ENCODE measurements at places on chromosomes 4 and X. TPM values are rescaled to one million over a fixed set of nuclear protein-coding genes. Genes with fewer than 3 reads are reported as not detected.

The CCNA2 gene
- total RNA-seq: 107 TPM

The HPGDS gene
- total RNA-seq: 1.3 TPM

The PLAC8 gene
- total RNA-seq: 182 TPM

The PCYT1B gene
- total RNA-seq: 0.45 TPM

The ARR3 gene
- not detected for total RNA-seq

The CT45A6 gene
- total RNA-seq: not detected

The ACOX3 gene
- 16.8 TPM for total RNA-seq

The YTHDC1 gene
- 95.1 TPM for total RNA-seq

The TECRL gene
- total RNA-seq: not detected

GRCh38 chrX:8726031-8726652, 5.8 kb downstream of the ANOS1 start:
- H3K27ac ChIP-seq: no peak overlapping the region
- H3K4me3 ChIP-seq: no peak overlapping the region
- no peaks in the 10 kb centered on the region for H3K36me3 ChIP-seq
- no peak for DNase-seq

DNA sequence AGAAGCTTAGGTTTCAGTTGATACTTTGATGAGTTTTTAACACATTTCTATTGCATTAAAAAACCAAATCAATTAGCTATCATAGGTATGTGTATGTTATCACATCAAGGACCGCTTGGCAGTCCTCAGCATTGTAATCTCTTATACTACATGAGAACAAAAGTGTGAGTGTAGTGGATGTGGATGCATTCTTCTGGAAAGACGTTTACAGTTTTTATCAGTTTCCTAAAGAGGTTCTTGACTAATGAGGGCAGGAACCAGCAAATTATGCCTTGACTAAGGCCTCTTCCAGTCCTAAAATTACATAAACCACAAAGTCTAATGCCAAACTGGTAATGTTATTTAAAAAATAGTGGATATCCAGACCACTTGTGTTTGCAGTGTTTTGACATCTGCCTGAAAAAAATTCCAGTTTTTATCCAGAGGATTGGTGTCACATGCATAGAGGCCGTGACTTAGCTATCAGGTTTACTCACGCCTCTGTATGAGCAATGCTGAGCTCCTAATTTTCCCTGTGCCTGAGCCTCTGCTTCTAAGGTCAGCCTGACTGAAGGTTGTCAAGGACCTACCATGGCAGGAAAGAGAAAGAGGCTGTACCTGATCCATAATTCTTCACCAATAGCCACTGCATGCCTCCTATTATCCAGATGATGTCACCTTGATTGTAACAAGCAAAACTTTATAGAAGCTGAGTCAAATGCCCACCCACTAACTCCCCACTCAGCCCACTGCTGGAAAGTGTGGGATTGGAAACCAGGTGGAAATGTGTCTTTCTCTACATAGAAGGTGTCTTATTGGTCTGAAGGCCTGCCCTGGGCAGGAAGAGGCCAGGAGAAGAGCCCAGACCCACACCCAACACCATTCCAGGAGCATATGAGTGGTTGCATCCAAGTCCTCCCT, 68.7 kb downstream of the ENPP6 start:
- peaks cover 20% of the 10 kb centered on the region for H3K4me1 ChIP-seq
- no peak overlapping the region for H3K4me3 ChIP-seq
- peaks cover 9% of the 10 kb centered on the region for H3K27me3 ChIP-seq

GRCh38 chrX:32397562-32398216, 813.7 kb downstream of the DMD start:
- H3K27ac ChIP-seq: no peak overlapping the region
- no peaks in the 10 kb centered on the region for H3K4me1 ChIP-seq
- no peak for DNase-seq
- no peak overlapping the region for H3K4me3 ChIP-seq

GRCh38 chrX:65926095-65927019, 113.5 kb downstream of the VSIG4 start:
- peak; percentile 70 for DNase-seq
- H3K27ac ChIP-seq: peak overlapping the region; percentile 90
- peaks cover 36% of the 10 kb centered on the region for H3K36me3 ChIP-seq
- H3K4me1 ChIP-seq: peaks cover 50% of the 10 kb centered on the region

GRCh38 chrX:121254336-121254735, 206.9 kb downstream of the GLUD2 start:
- no peak overlapping the region for H3K4me3 ChIP-seq
- no peaks in the 10 kb centered on the region for H3K4me1 ChIP-seq
- no peaks in the 10 kb centered on the region for H3K36me3 ChIP-seq
- no peak overlapping the region for H3K27ac ChIP-seq
- no peak for DNase-seq
- H3K27me3 ChIP-seq: no peaks in the 10 kb centered on the region

GRCh38 chrX:2383735-2384134, 117.0 kb downstream of the DHRSX start:
- H3K36me3 ChIP-seq: peaks cover 12% of the 10 kb centered on the region
- no peak overlapping the region for H3K4me3 ChIP-seq
- H3K27ac ChIP-seq: no peak overlapping the region

DNA sequence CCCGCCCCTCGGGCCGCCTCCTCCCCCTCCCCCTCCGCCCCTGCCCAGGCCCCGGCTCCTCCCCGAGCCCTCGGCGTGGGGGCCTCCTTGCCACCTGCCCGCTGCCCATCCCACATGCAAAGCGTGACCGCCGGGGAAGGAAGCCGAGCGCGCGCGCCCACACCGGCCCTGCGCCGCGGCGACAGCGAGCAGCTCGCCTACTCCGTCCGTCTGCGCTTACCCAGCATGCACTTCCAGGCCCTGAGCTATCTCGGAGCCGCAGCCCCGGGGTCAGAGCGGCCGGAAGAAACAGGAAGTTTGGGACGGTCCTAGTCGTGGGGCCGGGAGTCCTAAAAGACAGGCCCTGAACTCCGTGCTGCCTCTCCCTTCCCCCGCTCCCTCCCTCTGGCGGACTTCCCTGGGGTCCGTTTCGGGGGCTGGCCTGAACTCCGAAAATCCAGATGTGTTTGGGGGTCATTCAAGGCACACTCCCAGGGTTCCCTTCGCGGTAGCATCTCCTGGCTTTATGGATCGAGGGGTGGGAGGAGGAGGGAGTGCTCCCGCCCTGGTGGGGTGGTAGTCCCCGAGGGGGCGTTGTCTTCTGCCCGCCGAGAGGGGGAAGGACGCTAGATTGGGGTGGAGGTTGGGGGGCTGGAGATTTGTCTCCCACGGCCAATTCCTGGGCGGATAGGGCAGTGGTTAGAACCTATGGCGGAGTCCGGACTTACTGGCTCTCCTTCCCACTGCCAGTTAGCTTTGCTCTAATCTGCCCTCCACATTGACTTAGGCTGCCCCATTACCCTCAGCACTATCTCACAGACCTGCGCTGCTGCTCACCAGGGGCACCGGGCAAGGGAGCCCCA, 25.0 kb upstream of the BCORL1 start:
- H3K4me1 ChIP-seq: peaks cover 47% of the 10 kb centered on the region
- H3K4me3 ChIP-seq: peak overlapping the region; percentile 60
- H3K27ac ChIP-seq: peak overlapping the region; percentile 6
- peaks cover 4% of the 10 kb centered on the region for H3K36me3 ChIP-seq
- peaks cover 3% of the 10 kb centered on the region for H3K27me3 ChIP-seq
- peak; percentile 62 for DNase-seq

DNA sequence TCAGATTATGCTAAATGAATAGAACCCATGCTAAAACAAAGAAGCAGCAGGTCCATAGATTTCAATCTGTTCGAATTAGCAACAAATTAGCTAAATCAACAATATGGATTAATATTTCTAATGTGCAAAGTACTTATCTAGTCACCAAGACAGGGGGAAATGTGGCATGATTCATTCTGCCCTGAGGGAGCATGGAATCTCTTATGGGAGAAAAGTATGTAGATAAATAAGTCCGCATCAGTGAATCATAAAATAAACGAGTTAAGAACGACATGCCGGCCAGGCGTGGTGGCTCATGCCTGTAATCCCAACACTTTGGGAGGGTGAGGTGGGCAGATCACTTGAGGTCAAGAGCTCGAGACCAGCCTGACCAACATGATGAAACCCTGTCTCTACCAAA, 102.1 kb downstream of the ANOS1 start:
- DNase-seq: no peak
- no peak overlapping the region for H3K4me3 ChIP-seq
- no peaks in the 10 kb centered on the region for H3K36me3 ChIP-seq
- H3K4me1 ChIP-seq: no peaks in the 10 kb centered on the region
- no peak overlapping the region for H3K27ac ChIP-seq

- DNase-seq: no peak
- H3K4me1 ChIP-seq: peaks cover 13% of the 10 kb centered on the region
- no peaks in the 10 kb centered on the region for H3K36me3 ChIP-seq
- no peaks in the 10 kb centered on the region for H3K27me3 ChIP-seq
These were observed 184.1 kb upstream of the LEF1 start for GRCh38 chr4:108352664-108353308.

DNA sequence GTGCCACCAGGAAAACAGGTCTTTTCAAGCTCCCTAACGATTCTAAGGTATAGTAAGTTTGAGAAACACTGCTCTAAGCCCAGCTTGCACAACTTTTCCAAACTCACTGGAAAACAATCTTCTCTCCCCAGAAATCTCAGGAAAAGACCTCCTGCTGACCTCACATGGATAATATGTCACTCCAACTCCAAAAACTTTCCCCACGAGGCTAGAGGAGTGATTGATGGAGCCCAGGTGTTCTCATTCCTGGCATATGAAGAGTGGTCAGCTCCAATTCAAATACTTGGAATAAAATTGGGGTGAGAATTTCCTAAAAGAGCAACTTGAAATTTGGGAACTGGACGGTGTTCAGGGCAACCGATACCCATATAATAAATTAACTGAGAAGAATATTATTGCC, 299.9 kb downstream of the PPP4R3C start:
- H3K27me3 ChIP-seq: no peaks in the 10 kb centered on the region
- no peaks in the 10 kb centered on the region for H3K36me3 ChIP-seq
- H3K27ac ChIP-seq: no peak overlapping the region
- no peak overlapping the region for H3K4me3 ChIP-seq

- H3K27ac ChIP-seq: no peak overlapping the region
- H3K4me1 ChIP-seq: no peaks in the 10 kb centered on the region
- no peak overlapping the region for H3K4me3 ChIP-seq
- peaks cover 9% of the 10 kb centered on the region for H3K36me3 ChIP-seq
- H3K27me3 ChIP-seq: no peaks in the 10 kb centered on the region
These were observed 7.5 kb downstream of the RASL11B start for GRCh38 chr4:52869656-52870055.

- H3K27ac ChIP-seq: no peak overlapping the region
- no peak overlapping the region for H3K4me3 ChIP-seq
- H3K4me1 ChIP-seq: no peaks in the 10 kb centered on the region
- DNase-seq: no peak
- H3K36me3 ChIP-seq: no peaks in the 10 kb centered on the region
These were observed 103.5 kb upstream of the ENPEP start for GRCh38 chr4:110372485-110372884.

- H3K27me3 ChIP-seq: no peaks in the 10 kb centered on the region
- DNase-seq: peak; percentile 58
- H3K36me3 ChIP-seq: no peaks in the 10 kb centered on the region
These were observed 43.7 kb downstream of the NSG1 start for GRCh38 chr4:4430492-4431195.

GRCh38 chrX:30577362-30577991, at the start of gene TASL:
Gene TASL, minus strand, starts transcription at chrX:30577766. Its CDS starts 17,411 bp downstream, at chrX:30560355.
- H3K4me3 ChIP-seq: peak within 1 kb of the TSS; percentile 83
- H3K4me1 ChIP-seq: peaks cover 18% of the 10 kb centered on the region
- no peaks in the 10 kb centered on the region for H3K27me3 ChIP-seq
- H3K36me3 ChIP-seq: peaks cover 10% of the 10 kb centered on the region
